Substantia nigra (tissue), 51 donors: ENCODE measurements at places on chromosomes 6 and 20.

DNA sequence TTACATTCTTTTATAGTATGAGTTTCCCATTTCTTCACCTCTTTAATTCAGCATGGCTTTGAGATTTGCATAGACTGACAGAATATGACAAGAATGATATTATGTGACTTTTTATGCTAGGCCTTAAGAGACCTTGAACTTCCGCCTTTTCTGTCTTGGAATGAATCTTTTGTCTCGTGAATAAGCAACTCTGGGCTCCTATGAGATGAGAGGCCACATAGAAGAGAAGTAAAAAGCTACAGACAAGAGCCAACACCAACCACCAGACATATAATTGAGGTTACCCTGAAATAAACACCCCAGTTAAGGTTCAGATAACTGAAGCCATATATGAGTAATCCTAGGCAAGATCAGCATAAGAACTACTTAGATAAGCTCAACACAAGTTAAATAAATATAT, 600.8 kb downstream of the MEI4 start:
- DNase-seq = no peak

GRCh38 chr20:573414-574296, 30.1 kb upstream of the CSNK2A1 start:
- DNase-seq = no peak

DNA sequence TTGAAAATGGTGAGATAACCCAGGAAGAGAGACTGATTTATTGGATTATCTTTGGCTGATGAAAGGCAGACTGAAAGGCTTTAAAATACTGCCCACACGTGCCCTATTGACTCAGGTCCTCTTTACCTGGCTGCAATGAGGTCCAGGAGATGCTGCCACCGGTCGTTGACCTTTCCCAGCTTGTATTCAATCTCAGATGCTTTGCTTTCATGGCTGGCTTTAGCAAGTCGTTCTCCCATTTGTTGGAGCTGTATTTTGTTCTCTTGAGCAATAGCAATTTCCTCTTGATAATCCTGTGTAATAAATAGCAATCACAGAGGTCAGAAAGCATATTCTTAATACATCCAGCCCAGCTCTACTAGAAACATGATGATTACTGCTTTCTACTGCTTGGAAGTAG, 368.8 kb downstream of the ESR1 start:
- no peak for DNase-seq

GRCh38 chr20:50788045-50788991, 6.5 kb upstream of the BCAS4 start:
- peak; percentile 23 for DNase-seq

GRCh38 chr6:41713159-41713649, 22.2 kb downstream of the TFEB start:
- DNase-seq = peak; percentile 65

GRCh38 chr6:159853754-159854153, 37.0 kb upstream of the MAS1 start:
- no peak for DNase-seq

DNA sequence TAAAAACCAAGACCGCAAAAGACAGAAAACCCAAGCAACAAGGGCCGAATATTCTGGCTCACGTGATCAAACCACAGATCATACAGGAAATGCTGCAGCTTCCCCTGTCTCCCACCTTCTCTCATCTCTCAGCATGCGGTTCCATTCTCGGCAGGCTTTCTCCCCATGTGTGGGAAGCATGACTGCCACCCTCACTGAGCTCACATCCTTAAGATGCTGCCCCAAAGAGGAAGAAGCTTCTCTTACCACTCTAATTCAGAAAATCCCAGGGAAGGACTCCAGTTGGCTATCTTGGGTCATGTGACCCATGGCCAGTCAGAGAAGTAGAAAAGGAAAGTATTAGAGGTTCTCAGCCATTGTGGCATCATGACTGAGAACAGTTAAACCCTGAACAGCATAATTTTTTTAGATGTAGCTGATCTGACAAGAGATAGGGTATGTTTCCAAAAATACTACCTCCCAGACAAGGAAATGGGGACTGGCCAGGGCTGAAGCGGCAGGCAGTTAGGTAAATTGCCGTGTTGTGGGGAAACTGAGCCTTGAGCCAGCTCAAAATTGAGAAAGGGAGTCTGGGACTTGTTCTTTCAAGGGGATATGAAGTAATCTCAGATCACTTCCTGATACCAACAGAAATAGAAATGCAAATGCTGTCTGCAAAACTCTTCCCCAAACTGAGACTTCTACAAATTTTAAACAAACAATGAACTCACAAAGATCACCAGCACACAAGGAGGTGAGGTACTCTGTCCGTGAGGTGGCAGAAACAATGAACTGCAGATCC, 37.1 kb upstream of the GRM4 start:
- no peak for DNase-seq

DNA sequence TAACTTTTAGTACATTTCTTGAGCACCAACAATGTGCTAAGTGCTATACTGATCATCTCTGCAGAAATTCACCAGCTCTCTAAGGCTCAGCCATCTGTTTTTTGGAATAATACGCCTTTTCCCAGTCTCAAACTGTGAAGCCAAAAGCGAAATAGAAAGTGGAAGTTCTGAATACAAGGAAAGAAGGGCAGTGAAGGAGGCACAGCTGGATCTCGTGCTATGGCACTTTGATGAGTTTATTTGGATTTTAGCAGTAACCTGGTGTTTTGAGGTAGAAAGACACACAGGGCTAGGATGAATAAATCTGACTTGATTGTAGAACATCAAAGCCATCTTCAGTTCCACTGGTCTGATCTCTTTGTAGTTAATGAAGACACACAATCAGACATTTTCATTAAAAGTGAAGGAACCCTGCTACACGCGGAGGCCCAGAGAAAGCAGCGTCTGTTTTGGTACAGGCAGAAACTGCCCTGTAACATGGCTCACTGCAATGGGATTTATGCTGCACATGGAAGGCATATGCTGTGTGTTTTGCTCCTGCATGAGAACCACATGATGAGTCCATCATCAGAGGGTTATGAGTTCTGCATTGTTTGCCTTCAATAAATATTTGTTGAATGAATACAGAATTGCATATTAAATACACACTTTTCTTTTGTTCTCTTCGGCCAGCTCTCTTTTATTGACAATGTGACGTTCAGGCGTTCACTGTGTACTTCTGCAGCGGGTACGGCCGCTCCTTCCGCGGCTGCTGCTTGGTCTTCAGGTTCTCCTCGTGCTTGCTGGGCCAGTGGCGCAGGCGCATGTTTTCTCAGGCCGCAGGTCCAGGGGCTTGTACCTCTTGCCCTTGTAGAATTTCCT, 100.9 kb downstream of the PREP start:
- no peak for DNase-seq

- DNase-seq = no peak
Measured at GRCh38 chr6:130625825-130626527, 201.2 kb upstream of the SMLR1 start.

GRCh38 chr6:168367285-168367751, 47.7 kb upstream of the DACT2 start:
- DNase-seq = no peak

DNA sequence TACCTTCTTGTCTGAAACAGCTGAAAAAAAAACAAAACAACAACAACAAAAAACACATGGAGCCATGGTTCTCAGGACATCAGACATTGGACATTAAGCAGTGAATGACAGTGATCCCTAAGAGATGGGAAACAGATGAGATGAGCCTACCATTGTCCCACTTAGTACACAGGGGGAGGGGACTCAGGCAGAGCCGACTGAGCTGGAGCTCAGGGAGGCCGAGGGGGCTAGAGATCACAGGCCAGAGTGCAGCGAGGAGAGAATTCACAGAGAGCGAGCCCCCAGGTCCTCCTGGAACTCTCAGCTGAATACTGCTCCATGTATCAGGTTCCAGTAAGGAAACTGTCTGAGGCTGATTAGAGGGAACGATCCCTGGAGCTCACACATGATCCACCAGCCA, 134.6 kb downstream of the GRM4 start:
- no peak for DNase-seq

- DNase-seq = no peak
Measured at GRCh38 chr6:33936886-33937285, 133.1 kb upstream of the MLN start.

DNA sequence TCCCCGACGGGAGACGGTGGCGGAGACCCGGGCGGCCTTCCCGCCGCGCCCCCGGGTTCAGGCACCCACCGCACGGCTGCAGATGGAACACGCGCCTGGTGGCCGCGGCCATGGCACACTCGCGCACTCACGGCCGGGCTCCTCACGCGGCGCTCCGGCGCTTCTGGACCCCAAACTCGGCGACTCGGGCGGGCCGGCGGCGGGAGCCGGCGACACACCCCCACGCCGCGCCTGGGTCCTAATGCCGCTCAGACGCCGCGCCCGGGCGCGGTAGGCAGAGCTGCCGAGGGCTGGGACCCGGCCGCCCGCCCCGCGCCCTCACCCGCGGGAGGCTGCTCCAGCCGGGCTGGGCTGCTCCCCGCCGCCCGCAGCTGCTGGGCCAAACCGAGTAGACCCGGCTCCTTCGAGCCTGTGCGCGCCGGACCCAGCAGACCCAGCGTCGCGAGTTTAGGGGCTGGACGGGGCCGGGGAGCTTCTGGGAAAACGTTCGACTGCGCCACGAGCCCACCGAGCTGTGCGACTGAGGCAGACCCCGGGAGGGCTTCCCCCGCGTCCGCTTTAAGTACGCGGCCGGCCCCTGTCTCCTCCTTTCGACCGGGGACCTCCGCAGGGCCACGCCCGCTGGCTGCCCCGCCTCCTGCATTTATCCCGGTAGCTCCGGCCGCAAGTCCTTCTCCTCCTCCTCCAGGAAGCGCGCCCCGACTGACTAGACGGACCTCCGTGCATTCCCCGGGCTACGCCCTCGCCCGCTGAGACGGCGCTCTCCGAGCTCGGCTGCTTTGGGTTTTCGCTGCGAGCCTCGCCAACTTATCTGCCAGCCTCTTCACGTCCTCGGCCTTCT, at the start of gene SLC4A11:
Gene SLC4A11, minus strand, starts transcription at position 165 of the 841 bp plus-strand sequence. Its CDS starts 53 bp downstream, at position 112.
- no peak for DNase-seq

DNA sequence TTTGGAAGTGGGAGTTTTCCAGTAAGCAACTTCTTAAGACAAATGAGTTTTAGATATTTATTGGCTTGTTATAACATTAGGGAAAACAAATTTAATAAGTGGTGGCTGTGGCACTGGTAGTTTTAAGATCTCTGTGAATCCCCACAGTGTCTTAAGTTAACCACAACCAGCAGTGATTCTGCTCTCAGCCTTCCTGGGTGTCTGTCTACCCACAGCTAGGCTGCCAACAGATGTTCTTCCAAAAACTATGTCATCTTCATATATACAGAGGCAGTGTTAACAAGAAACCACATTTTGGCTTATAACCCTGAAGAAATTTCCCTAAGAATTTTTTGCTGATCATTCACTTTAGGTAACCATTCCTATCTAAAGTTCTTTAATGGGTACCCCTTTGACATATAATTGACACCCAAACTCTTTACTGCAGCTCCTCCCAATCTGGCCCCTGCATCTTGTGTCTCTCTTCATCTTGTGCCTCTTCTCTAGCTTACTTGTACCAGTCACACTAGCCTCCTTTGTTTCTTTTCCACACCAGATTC, 52.7 kb downstream of the TOP1 start:
- no peak for DNase-seq

- DNase-seq = no peak
Measured at GRCh38 chr6:24205020-24205492, 79.0 kb downstream of the NRSN1 start.

- DNase-seq = no peak
Measured at GRCh38 chr6:3644739-3645012, 106.8 kb downstream of the PXDC1 start.

DNA sequence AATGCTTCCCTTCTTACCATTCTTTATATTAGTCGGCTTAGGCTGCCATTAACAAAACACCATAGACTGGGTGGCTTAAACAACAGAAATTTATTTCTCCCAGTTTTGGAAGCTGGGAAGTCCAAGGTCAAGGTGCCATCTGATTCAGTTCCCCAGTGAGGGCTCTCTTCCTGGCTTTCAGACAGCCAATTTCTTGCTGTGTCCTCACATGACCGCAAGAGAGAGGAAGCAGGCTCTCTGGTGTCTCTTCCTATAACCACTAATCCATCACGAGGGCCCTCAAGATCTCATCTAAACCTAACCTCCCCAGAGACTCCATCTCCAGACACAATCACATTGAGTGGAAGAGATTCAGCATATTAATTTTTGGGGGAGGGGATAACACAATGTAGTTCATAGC, 193.0 kb upstream of the SGK1 start:
- no peak for DNase-seq

GRCh38 chr6:49416195-49416594, 46.9 kb downstream of the MMUT start:
- DNase-seq = no peak

GRCh38 chr20:38883981-38884733, 42.1 kb upstream of the FAM83D start:
- DNase-seq = no peak

DNA sequence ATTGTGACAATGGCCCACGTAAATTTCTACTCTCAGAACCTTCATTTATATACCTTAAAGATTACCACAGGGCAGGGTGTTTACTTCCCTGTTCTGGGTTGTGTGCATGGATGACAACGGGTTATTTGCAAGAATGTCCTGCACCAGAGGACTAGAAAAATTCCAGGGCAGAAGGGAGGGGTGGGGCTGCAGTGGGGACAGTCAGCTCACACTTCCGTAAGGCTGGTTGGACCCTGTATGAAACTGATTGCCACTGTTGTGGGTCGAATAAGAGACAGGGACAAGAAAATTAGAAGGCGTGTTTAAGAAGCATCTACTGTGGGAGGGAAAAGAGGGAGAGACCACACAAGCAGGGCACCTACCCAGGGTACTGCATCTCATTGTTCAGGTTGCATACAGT, 96.5 kb downstream of the SNAP25 start:
- DNase-seq = no peak

DNA sequence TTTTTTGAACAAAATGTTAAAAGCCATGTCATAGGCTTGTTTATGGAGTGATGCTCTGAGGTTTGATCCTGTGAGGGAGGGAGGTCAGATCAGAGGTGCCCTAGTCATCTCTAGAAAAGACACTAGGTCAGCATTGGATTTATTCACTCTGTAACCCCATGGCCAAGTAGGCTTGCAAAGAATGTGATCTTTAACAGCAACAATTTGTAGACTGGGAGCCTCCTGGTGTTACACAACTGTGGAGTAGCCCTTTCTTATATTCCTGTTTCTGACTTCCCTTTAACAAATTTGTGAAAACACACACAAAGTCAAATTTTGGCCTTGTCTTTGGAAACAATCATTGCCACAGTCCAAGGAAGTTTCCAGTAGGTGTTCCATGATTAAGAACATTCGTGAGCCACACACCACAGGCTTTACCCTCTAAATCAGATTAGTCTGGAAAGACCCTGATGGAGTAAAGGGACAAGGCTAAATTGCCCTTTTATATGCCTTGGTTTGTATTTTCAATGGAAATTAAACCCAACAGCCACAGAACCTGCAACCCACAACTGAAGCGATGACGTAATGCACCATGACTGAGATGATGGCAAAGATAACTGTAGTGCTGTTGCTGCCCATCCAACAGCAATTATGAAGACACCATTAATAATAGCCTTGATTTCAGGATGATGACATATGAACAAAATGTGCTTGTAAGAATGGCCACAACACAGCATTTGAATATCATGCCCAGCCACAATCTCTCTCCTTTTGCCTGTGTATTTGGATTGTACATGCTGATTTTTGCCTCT, 22.1 kb downstream of the SCP2D1 start:
- DNase-seq = no peak
